Heart left ventricle (tissue), 16 donors: ENCODE measurements at places on chromosomes 2 and 18.

DNA sequence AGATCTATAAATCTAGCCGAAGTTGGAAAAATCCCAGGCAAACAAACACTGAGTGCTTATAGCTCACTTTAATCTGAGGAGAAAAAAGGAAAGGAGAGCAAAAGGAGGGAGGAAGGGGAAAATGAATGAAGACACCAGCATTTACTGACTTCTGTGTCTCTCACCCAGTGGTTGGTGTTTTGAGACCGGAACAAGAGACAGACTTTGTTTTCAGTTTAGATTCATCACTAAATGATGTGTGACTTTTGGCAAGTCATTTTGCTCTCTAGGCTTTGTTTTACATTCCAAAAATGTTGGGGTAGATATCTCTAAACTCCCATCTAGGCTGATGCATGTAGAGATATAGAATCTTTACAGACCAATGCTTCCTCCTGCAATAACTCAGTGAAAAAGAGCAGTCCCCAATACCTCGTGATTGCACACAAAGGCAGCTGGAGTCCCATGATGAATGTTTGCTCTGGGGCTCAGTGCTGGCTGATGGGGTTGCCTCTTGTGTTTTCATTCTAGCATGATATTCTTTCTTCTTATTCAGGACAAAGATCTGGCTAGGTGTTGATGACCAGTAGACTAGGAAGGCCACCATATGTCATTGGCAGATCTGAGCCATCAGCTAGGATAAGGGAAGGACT lies 51.4 kb downstream of the TRIB2 start:
- H3K36me3 ChIP-seq = no peaks in the 10 kb centered on the region

- H3K27me3 ChIP-seq = no peaks in the 10 kb centered on the region
- peak overlapping the region; percentile 79 for H3K27ac ChIP-seq
- peak; percentile 72 for DNase-seq
- peak overlapping the region; percentile 37 for H3K4me3 ChIP-seq
- no peaks in the 10 kb centered on the region for H3K4me1 ChIP-seq
- no peaks in the 10 kb centered on the region for H3K36me3 ChIP-seq
These were observed 211.0 kb downstream of the NEDD4L start for GRCh38 chr18:58254873-58255511.

- DNase-seq = no peak
- H3K4me3 ChIP-seq = no peak overlapping the region
- no peaks in the 10 kb centered on the region for H3K36me3 ChIP-seq
- H3K27me3 ChIP-seq = no peaks in the 10 kb centered on the region
- H3K4me1 ChIP-seq = no peaks in the 10 kb centered on the region
- no peak overlapping the region for H3K27ac ChIP-seq
These were observed 21.1 kb downstream of the ABCB11 start for GRCh38 chr2:169009865-169010579.

GRCh38 chr2:105886687-105887086 lies 142.0 kb downstream of the NCK2 start:
- no peaks in the 10 kb centered on the region for H3K27me3 ChIP-seq
- H3K4me1 ChIP-seq = peaks cover 5% of the 10 kb centered on the region
- H3K4me3 ChIP-seq = no peak overlapping the region
- H3K27ac ChIP-seq = peak overlapping the region; percentile 71
- peaks cover 10% of the 10 kb centered on the region for H3K36me3 ChIP-seq

DNA sequence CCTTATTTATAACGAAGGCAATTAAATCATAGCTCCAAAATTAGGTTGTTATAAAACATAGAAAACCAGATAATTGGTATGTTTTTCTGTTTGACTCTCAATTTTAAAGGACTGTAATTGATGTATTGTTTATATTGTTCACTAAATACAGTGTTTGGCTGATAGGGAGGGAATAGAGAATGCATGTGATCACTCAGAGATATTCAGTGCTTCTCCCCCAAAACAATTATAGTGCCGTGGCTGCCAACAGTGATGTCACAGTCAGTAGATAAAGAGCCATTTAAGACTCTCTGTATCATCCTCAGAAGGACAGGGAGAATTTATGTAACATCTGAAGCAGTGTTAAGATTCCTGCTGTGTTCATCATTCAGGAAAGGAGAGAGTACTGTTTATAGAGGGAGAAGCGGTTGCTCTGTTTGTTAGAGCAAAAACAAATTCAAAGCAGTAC lies 69.6 kb downstream of the PHLPP1 start:
- H3K36me3 ChIP-seq = no peaks in the 10 kb centered on the region
- peaks cover 19% of the 10 kb centered on the region for H3K4me1 ChIP-seq
- no peak overlapping the region for H3K4me3 ChIP-seq
- H3K27ac ChIP-seq = peak overlapping the region; percentile 36
- H3K27me3 ChIP-seq = no peaks in the 10 kb centered on the region

DNA sequence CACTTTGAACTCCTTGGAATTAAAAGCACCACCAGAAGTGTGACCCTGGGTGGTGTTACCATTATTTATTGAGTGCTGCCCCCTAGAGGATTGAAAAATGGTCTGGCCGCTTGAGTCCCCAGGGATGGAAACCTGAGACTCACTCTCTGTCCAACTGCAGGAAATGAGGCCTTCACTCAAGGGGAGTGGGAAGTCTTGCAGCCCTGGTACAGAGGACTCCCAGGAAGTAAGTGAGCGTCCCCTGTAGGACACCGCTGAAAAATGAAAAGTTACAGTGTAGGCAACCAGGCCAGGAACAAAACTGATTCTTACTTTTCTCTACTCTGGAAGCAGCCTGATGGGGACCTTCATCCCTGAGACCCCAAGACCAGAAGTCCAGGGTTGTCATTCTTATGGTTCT lies 2.2 kb upstream of the NRP2 start:
- H3K4me1 ChIP-seq = peaks cover 29% of the 10 kb centered on the region
- H3K27ac ChIP-seq = no peak overlapping the region
- no peaks in the 10 kb centered on the region for H3K36me3 ChIP-seq
- H3K4me3 ChIP-seq = no peak overlapping the region

DNA sequence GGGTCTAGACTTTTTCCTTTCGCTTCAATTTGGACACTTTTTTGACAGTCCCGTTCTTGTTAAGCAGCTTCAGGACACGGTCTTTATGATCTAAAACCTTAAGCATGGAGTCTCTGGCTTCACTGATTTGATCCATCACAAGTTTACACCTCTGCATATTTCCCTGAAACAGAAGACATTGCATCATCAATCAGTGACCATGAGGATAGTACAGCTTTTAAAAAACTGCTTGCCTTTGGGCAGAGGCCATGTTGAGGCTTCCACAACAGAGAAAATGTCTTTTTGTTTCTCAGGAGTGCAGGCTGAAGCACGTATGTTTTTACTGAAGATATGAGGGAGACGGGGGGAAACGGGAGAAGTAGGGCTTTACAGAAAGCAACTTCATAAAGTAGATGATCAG lies 56.2 kb upstream of the AMMECR1L start:
- no peaks in the 10 kb centered on the region for H3K4me1 ChIP-seq
- peaks cover 68% of the 10 kb centered on the region for H3K36me3 ChIP-seq
- DNase-seq = no peak
- no peak overlapping the region for H3K27ac ChIP-seq
- no peak overlapping the region for H3K4me3 ChIP-seq
- no peaks in the 10 kb centered on the region for H3K27me3 ChIP-seq

DNA sequence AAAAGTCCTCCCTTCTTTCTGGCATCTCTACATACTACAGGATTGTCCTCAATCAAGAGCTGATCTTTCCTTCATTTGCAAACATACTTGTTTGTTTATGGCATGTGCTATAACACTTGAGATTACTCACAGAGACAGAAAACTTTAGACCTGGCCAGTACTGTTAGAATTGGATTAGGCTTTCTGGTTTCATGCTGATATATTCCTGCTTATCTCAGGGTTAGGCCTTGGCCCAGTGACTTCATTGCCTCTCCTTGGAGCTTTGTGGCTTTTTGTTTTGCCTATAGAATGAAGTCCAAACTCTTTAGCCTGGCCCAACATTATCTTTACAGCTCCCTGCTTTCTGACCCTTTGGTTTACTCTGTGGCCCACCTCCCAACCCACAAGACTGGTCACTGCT lies 363.3 kb downstream of the ALK start:
- H3K27me3 ChIP-seq = no peaks in the 10 kb centered on the region
- no peak overlapping the region for H3K27ac ChIP-seq
- no peak overlapping the region for H3K4me3 ChIP-seq
- no peaks in the 10 kb centered on the region for H3K36me3 ChIP-seq
- no peak for DNase-seq
- H3K4me1 ChIP-seq = no peaks in the 10 kb centered on the region

GRCh38 chr2:208440716-208441115 lies 34.1 kb downstream of the PTH2R start:
- H3K27me3 ChIP-seq = peaks cover 5% of the 10 kb centered on the region
- no peak overlapping the region for H3K27ac ChIP-seq
- H3K4me1 ChIP-seq = no peaks in the 10 kb centered on the region
- DNase-seq = no peak
- H3K36me3 ChIP-seq = no peaks in the 10 kb centered on the region

GRCh38 chr2:8315531-8316165 lies 366.2 kb upstream of the ID2 start:
- DNase-seq = peak; percentile 22
- no peaks in the 10 kb centered on the region for H3K27me3 ChIP-seq
- no peaks in the 10 kb centered on the region for H3K4me1 ChIP-seq
- H3K27ac ChIP-seq = no peak overlapping the region
- H3K4me3 ChIP-seq = no peak overlapping the region

DNA sequence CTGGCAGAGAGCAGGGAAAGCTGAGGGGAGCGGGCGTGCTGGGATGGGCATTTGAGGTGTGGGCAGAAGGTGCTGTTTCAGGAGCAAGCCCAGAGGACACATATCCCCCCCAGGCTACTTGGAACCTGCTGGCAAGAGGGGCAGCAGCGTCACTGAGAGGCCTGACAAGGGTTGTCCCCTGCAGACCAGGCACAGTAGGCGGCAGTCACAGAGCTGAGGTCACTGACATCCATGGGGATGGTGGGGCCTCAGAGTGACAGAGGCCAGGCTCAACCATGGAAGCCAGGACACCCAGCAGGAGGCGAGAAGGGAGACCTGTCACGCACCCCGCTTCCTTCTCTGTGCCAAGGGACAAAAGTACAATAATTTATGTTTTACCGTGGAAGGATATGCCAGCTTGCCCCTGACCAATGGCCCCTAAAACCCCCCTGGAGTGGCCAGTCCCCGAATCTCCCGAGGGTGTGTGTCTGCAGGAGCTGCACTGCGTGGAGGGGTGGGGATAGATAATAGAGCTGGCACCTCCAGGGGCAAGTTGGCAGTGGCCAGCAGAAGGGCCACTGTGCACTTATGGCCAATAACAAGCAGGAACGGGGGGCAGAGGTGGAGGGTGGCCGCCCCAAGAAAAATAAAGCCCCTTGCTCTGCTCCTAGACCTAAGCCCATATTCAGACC lies 86.3 kb upstream of the SLC66A3 start:
- no peak for DNase-seq
- H3K27ac ChIP-seq = no peak overlapping the region
- no peaks in the 10 kb centered on the region for H3K4me1 ChIP-seq
- H3K36me3 ChIP-seq = no peaks in the 10 kb centered on the region
- H3K4me3 ChIP-seq = no peak overlapping the region

DNA sequence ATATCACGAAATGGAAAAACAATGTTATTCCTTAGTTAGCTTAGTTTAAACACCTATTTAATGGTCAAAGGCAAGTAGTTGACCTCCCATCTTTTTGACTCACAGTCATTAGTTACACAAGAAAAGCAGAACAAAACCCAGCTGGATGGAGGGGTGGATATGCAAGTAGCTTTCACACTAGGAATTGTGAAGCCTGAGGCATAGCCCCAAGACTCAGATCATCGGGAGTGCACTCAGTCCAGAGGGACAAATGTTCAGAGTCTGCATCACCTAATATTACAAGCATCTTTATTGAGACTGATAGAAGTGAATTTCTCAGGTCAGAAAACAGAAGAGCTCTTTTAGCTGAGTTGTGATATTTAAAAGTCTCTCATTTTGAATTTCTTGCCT lies 15.5 kb upstream of the CPS1 start:
- H3K36me3 ChIP-seq = no peaks in the 10 kb centered on the region
- H3K27ac ChIP-seq = no peak overlapping the region
- H3K4me1 ChIP-seq = no peaks in the 10 kb centered on the region
- no peak overlapping the region for H3K4me3 ChIP-seq
- H3K27me3 ChIP-seq = no peaks in the 10 kb centered on the region
- no peak for DNase-seq

DNA sequence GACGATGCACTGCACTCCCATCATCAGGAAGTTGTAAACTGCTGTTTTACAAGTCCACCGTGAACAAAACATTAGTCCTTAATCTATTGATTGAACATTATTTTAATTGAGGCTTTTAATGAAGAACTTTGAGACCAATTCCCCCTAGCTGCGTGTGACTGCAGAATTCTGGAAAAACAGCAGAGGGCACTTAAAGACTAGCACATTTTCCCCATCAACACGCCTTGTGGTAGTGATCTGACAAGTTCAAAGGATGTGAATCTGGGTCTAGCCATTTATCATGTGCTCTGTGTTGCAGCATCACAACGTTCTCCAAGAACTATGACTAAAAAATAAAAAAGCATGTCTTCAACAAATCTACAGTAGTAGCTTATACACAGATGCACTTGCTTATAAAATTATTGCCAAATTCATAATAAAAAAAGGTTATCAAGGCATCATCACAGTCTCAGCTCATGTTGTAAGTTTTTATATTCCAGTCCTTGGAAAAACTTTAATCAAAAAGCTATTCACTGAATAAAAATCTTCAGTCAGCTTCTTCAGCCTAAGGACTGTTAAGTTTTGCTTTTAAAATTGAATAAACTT lies 35.8 kb downstream of the SKOR2 start:
- no peak overlapping the region for H3K4me3 ChIP-seq
- DNase-seq = no peak
- H3K4me1 ChIP-seq = no peaks in the 10 kb centered on the region
- H3K27ac ChIP-seq = no peak overlapping the region
- H3K27me3 ChIP-seq = no peaks in the 10 kb centered on the region

GRCh38 chr2:529424-529823 lies 147.8 kb downstream of the TMEM18 start:
- H3K27ac ChIP-seq = no peak overlapping the region
- no peak overlapping the region for H3K4me3 ChIP-seq
- H3K27me3 ChIP-seq = no peaks in the 10 kb centered on the region

DNA sequence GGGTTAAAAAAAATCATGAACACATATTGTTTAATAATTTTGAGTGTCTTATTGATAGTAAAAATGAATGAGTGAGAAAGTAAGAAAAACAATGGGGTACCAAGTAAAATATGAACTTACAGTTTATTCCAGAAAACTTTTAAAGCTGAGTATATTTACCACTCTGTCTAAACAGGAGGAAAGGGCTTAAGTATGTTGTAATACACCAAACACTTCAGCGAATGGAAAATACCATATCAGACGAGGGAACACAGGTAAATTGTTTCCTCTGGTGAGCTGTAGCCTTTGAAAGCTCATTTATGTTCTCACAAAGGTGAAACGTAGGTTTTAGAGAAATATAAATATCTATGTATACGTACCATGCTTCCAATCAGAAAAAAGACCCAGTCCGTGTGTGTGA lies 1209.6 kb upstream of the ZEB2 start:
- no peak overlapping the region for H3K27ac ChIP-seq
- no peaks in the 10 kb centered on the region for H3K27me3 ChIP-seq
- no peaks in the 10 kb centered on the region for H3K36me3 ChIP-seq
- no peak overlapping the region for H3K4me3 ChIP-seq
